ENCODE measurements at places on chromosomes 5 and 9.

DNA sequence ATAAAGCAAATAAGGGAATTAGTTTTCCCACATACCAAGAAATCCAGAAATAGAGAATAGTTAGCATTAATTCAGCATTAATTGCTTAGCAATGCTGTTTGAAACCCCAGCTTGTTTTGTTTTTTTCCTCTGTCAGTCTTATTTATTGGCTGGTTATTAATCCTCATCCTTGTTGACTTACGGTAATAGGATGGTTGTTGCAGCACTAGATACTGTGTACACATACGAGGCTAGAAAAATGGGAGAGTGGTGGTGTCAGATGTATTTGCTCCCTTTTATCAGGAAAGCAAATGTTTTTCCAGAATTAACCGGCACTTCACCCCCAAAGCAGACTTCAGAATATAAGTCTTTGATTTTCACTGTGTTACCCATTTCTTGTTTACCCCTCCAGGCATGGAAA lies 60.4 kb downstream of the ERBIN start:
- no peak for DNase-seq

DNA sequence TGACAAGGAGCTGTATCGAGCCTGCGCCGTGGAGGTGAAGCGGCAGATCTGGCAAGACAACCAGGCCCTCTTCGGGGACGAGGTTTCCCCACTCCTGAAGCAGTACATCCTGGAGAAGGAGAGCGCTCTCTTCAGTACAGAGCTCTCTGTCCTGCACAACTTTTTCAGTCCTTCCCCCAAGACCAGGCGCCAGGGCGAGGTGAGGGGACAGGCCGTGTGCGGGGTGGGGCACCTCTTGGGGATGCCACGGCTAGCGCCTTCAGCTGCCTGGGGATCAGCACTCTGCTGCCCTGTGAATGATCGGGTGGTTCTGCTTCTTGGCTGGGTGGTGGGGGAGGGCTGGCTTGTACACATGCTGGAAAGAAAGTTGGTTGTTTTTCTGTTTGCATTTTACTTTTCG lies 1.7 kb downstream of the NELFB start:
- DNase-seq: no peak

- DNase-seq: no peak
Measured at GRCh38 chr5:157571357-157571827, 4.2 kb downstream of the ADAM19 start.

DNA sequence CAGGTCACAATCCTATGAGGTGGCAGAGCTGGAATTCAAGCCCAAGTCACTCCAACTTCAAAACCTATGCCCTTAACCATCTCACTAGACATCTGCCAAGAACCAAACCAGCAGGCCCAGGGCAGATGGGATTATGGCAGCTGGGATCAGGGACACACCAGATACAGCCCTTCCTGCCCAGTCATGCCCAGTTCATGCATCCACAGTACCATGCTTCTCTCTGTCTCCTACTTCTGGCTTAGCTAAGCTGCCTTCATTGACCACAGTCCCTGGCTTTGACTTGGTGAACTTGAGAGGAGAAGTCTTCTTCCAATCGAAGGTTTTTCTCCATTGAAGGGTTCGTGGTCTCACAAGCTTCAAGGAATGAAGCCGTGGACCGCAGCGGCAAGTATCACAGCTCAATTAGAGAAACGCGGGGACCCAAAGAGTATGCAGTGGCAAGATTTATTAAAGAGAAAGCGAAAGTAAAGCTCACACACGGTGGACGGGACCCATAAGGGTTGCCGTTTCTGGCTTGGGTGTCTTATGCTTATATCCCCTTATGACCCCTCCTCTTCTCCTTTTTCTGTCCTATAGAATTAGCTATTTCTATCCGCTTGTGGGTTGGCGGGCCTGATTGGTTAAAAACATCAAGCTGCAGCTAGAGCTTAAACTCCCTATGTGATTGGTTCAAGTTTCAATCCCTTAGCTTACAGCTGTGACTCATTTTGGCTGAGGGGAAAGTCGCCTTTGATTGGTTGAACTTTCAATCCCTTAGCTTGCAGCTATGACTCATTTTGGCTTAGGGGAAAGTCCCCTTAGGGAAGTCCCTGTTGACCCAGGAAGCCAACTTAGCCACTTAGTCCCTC lies 101.2 kb downstream of the TRIM36 start:
- DNase-seq: no peak

DNA sequence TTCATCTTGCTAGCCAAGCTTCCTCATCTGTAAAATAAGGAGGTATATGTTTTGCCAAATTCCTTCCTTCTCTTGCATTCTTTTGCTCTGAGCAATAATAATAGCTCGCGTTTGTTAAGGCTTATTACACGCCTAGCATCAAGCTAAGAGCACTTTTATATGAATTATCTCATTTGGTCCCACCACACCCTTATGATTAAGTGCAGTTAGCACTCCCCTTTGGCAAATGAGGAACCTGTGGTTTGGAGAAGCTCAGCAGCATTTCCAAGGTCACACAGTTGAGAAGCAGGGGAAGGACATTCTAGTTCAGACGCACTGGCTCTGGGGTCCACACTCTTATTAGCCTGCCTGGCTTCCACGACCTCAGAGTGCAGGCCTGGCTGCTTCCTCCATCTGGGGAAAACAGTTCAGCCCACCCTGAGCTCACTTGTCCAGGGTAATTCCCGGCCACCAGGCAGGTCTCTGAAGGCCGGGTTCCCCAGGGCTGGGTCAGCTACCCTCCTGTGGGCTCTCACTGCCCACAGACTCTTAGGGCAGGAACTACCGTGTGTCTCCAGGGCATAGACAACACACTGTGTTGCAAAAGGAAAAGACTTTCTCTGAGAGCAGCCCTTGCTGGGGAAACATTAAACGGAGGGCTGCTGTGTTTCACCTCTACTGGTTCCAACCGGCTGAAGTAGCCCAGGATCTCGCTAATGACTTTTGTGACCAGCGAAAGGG lies 9.9 kb upstream of the FBP1 start:
- no peak for DNase-seq

GRCh38 chr9:69874301-69875060 lies 53.9 kb downstream of the CFAP95 start:
- DNase-seq: no peak

GRCh38 chr5:127907907-127908306 lies 175.7 kb upstream of the SLC12A2 start:
- DNase-seq: no peak

DNA sequence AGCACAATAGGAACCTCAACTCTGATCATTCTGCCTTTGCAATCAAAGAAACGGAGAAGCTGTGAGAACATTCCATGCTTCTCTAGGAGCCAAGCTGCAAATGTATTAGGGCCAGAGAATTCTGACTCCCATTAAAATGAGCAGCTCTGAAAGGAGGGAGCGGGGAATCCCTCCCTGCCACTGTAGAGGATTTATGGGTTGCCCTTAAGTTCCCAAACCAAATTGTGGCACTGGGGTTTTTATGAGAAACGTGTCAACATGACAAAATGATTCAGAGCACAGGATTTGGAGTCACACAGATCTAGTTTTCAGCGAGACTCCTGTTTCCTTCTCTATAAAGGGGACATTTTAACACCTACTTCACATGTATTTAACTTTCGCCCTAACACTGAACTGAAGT lies 1.8 kb downstream of the IL6ST start:
- no peak for DNase-seq

DNA sequence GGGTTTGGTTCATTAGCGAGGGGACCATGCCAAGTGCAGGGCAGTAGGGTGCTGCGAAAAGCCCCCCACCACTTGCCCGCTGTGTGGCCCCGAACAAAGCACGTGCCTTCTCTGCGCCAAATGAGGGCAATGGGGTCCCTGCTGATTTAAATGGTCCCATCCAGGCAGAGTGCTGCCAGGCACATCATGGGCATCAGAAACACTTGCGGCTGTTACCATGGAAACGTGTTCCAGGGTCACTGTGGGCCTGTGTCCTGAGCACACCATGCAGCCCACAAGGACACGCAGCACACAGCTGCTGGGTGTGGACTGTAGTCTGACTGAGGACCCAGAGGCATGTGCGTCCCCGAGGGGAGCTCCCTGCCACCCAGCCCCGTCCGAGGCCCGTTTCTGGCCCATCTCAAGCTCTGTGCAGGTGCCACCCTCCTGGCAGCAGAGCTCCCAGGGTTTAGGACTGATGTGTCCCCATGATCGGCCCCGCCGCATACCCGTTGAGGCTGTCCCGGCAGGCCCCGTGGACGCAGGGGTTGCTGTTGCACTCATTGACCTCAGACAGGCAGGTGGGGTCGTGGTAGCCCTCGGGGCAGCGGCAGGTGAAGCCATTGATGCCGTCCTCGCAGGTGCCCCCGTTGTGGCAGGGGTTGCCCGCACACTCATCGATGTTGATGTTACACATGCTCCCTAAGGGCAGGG lies 31.3 kb upstream of the SEC16A start:
- DNase-seq: no peak

DNA sequence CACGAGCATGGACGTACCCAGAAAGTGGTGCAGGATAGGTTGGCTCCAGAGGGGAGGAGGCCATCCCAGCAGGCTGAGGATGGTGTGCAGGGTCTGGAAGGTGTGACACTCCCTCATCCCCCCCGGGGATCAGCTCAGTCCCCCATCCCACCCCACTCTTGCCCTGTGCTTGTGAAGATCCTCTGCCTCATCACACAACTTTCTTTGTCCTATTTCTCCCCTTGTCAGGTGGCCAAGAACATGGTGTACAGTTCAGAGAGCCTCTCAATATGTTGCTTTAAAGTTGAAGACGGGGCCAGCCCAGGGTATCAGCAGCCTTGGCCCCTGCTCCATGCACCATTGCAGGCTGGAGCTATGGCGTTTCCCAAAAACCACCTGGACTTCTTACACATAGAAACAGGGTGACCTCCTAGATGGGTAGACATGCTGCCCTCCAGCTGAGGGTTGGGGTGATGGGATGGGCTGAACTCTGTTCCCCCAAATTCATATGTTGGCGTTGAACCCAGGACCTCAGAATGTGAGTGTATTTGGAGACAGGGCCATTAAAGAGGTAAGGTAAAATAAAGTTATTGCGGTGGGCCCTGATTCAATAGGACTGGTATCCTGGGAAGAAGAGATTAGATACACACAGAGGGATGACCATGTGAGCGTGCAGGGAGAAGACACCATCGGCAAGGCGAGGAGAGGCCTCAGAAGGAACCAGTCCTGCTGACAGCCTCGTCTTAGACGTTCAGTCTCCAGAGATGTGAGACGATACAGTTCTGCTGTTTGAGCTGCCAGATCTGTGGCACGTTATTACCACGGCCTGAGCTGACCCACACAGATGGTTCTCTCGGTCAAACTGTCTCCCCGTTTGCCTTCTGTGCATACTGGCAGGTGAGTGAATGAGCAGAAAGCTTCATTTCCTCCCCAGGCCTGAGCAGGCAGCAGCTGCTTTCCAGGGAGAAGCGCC lies 272.5 kb downstream of the GADD45G start:
- DNase-seq: no peak

DNA sequence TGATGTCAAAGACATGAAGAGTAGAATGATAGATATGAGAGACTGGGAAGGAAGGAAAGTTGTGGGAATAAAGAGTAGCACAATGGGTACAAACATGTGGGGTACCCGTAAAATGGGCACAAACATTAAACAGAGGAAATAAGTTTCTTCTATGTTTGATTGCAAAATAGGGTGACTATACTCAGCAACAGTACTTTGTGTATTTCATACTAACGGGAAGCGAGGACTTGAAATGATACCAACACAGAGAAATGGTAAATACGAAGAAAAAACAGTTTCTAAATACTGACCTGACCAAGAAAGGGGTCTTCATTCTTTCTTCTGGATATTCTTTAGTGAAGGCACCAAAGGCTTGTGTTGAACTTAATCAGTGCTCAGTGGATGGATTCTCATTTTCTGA lies 31.1 kb downstream of the ATP6V0E1 start:
- no peak for DNase-seq

DNA sequence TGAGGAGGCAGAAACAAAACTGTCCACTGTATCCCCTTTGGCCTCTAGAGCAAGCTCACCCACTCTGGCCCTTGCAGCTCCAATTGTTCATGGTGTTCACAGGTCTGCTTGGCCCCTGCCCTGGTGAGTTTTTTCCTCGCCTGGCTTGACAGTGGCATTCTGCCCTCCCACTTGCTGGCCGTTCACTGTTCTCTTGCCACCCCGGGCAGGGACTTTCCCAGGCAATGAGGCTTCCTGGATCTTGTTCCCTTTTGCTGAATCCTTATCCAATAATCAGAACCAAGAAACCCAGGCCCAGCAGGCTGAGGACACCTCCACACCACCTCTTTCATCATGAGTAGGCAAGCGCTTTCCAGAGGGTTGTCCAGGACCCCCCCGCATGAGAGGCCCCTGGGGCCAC lies 31.2 kb downstream of the ZNF618 start:
- no peak for DNase-seq

GRCh38 chr9:137676998-137677397 lies 58.2 kb downstream of the EHMT1 start:
- no peak for DNase-seq

DNA sequence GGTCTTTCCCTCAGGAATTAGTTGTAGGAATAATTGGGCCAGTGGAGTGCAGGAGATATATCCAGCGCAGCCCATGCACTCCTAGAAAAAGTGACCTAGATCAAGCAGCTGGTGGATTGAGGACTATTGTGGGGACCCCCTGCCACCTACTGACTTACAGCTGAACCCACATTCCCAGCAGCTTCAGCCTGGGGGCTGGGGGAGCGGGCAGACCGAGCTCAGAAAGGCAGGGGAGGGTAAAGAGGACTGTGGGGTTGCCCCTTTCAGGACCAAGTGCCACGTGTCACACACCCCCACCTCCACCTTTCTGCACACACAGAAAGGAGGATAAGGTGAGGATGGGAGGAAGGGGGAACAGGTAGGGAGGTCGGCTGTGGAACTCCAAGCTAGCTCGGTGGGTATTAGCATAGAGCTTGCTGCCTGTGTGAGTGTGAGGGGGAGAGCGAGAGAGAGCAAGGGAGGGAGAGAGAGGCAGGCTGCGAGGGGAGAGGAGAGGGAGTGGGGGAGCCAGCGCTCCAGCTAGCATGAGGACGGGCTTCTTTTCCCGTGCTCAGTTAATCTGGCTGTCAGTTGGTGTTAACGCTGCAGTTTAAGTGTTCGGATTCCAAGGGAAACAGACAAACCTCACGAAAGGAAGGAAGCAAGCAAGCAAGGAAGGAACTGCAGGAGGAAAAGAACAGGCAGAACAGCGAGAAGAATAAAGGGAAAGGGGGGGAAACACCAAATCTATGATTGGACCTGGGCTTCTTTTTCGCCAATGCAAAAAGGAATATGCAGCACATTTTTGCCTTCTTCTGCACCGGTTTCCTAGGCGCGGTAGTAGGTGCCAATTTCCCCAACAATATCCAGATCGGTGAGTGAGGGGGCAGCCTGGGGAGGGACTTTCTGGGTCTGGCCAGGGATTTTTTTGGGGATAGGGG lies at the start of gene GRIA1:
TSS of gene GRIA1 (plus strand) at position 553 of the 920 bp plus-strand sequence.
- no peak for DNase-seq

GRCh38 chr5:150674341-150674821 lies 13.3 kb downstream of the MYOZ3 start:
- no peak for DNase-seq

DNA sequence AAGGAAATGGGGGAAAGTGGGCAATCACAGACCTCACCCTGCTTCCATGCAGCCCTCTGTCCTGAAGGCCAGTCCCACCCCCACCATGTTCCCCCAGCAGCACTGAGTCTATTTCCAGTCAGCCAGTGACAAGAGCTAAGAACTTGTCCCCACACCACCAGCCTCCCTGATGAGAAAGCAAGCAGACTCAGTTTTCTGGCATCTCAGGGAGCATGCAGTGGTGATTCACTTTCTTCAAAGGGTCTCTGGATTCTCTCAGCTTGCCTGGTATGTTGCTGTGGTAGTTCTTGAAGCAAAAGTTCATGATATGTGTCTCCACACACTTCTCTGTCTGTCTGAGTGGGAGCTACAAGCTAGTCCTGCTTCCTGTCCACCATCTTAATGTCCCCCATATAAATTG lies 799.9 kb upstream of the TYRP1 start:
- no peak for DNase-seq

Measured in stimulated activated CD4-positive, alpha-beta T cell treated with anti-CD3 and anti-CD28 coated beads, Interleukin-1b, Interleukin-23, amount 100 ng/mL, for 1 hour (primary cell).